ENCODE measurements at places on chromosomes 1 and 21. TPM values are rescaled to one million over a fixed set of nuclear protein-coding genes. Genes with fewer than 3 reads are reported as not detected.

DNA sequence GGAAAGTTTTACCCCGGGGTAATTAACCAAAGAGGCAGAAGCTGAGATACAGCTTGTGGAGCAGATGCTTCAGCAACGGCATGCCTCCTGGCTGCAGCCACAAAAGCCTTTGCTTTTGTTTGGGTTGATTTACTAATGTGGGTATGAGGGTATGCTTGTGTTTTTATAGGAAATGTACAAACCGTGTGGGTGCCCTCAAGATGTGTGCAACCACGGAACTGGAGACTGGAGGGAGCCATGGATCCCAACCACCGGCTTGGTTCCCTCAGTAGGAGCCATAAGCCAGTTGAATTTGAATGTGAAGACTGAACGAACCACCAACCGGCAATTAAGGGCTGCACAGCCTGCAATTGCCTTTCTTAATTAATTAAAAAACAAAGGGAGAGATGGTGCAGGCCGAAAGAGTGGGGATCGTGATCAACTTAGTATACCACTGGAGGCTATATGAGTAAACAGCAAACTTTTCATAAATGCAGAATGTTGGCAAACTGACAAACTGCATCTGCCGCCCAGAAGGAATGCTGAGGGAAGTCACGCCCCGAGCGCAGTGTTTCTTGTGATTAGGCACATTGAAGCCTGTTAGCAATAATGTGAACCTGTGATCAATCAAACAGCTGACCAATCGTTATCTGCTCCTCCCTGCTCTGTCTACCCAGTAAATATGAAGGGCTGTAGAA lies 104.1 kb downstream of the DISP1 start:
- no peak for DNase-seq

DNA sequence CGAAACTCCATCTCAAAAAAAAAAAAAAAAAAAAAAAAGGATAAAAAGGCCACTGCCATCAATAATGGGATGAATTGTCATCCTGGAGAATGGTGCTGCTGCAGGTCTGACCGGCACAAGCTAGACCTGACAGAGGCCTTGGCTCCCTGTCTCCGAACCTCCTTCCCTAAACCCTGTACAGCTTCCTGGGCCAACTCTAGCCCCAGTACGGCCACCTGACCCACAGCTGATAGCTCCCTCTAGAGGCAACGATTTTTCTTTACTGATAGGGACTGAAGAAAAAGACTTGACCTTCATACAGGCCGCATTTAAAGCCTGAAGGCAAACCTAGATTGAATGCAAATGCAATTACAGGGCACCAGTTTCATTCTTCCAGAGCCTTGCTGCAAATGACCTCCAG lies 30.7 kb downstream of the NOL9 start:
- DNase-seq = no peak

DNA sequence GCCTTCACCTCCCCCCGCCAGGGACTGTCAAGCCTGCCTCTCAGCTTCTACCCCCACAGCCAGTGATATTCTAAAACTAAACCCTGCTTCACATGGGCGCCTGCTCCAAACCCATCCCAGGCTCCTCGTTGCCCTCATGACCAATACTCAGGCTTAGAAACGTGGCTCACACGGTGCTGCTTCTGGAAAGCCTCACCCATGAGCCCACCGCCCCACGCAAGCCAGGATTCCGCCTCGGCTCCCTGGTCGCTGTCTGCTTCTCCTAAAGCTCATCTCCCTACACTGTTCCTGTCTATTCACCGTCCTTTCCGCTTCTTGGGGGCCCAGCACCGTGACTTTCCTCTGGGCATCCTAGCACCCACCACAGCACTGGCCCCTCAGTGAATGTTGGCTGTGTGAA lies 72.5 kb downstream of the NID1 start:
- no peak for DNase-seq

Gene THBS3
- total RNA-seq = 4.1 TPM

DNA sequence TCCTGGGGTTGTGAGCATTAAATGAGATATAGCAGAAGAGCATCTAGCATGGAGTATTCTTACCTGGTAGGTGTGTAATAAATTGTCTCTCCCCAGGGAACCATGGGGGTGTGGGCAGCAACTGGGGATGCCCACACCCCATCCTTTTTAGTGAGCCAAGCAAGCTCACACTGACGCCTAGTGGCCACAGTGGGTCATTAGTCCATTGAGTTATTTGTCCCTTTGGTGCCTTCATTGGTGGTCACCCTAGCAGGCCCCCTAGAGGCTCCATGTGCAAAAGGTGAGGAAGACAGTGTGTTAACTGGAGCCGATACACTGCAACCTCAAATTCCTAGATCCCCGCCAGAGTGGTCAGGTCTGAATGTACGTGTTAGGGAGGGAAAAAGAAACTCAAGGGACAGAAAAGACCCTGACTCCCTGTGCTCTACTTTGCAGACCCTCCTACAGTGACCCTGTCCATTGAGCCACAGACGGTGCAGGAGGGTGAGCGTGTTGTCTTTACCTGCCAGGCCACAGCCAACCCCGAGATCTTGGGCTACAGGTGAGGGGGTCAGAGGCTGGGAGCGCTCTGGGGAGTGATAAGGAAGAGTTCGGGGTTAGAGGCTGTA lies 93.3 kb upstream of the CD1D start:
- DNase-seq = no peak

- DNase-seq = no peak
These were observed 22.0 kb downstream of the GNAI3 start for GRCh38 chr1:109570414-109570813.

- DNase-seq = no peak
These were observed 33.4 kb upstream of the ATP5PO start for GRCh38 chr21:33948951-33949444.

Gene ELAPOR1
- total RNA-seq = 4.2 TPM

DNA sequence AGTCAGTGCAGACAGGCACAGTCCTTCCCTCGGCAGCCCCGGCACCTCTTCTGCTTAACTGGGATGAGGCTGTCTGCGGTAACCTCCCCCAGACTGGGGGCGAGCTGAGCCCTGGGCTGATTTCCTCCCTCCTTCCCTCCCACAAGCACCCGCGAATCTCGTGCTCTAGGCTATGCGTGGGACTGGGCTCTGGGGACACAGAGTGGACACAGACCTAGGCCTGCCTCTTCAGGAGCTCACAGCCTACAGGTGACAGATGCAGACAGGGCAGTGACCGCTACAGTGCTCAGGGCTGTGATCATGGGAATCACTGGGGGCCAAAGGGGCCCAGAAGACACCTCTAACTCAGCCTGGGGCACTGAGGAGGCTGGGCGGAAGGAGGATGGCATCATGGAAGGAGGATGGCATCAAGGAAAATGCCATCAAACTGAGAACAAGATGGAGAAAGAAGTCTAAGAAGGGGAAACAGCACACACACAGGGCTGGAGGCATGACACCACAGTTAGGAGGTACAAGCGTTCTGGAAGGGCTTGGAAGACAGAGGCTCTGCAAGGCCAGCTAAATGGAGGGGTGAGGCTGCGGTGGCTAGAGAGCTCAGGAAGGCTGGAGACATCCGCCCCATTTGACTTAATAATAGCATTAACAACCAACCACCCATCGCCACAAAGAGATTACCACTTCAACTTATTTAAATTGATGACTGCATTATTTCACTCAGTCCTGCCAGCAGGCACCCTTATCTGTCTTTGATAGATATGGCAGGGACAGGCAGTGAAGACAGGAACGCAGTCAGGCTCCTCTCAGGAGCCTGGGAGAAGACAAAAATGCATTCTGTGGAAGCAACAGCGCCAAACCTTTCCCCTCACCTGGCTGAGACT lies 4.2 kb downstream of the TTC39A start:
- DNase-seq = no peak

- no peak for DNase-seq
These were observed 275.4 kb upstream of the USP24 start for GRCh38 chr1:55490547-55490946.

DNA sequence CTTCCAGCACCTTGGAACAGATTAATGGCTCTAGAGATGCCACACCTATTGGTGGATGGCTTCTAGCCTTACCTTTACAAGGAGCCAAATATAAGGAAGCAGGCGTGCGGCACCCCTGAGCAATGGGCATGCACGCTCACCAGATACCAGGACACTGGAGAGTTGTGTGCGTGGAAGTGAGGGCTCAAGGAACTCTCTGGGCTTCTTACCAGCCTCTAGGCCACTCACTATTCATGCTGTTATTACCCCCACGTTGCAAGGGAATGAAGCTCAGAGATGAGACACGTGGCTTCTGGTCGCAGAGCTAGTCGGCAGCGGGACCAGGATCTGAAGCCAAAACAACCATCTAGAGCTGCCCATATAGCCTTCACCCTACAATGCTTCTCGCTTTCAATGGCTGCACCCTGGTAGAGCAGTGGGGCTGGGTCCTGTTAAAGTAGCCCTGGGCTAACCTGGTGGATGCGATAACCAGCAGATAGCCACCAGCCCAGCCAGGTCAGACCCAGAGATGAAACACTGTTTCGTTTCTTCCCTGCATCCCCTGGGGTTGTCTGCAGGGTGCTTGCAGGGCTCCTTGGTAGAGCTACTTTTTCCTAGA lies 396.4 kb upstream of the VAMP3 start:
- DNase-seq = no peak

DNA sequence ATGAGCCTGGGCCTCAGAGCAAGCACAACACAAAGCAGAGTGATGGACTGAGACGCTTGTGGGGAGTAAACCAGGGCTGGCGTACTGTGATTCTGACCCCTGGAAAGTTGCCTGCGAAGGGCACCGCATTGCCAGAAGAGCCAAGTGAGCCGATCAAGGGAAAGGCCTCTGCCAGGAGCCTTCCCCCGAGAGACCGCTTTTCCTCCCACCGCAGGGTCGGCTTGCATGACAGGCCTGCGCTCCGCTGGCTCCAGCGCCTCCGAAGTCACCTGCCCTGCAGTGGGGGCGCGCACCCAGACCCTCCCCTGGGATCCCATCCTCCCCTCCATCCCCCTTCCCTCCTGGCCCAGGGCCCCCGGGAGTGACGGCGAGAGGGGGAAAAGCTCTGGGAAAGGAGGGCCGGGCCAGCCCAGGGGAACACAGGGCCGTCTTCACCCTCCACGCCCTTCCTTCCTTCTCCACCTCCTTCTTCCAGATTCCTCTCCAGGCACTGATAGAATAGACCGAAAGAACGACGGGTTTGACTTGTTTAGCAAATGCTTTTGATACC lies 165.0 kb downstream of the TRIM33 start:
- DNase-seq = no peak

DNA sequence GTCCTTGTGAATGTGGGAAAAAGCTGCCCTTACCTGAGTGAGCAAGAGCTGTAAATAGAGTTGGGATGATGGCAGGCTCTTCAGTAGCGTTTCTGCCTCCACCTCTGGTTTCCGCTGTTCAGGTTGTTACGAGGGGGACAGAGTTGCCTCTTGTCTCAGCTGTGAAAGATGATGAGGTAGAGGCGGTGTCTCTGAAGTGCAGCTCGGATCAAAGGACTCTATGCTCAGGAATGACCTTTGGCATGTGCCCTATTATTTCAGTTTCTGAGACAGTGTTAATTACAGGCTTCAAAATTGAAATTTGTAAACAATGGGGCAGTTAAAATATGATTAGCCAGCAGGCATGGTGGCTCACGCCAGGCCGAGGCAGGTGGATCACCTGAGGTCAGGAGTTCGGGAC lies 70.3 kb downstream of the VPS26C start:
- no peak for DNase-seq

GRCh38 chr1:180237869-180238476 lies 7.9 kb downstream of the LHX4 start:
- DNase-seq = no peak

DNA sequence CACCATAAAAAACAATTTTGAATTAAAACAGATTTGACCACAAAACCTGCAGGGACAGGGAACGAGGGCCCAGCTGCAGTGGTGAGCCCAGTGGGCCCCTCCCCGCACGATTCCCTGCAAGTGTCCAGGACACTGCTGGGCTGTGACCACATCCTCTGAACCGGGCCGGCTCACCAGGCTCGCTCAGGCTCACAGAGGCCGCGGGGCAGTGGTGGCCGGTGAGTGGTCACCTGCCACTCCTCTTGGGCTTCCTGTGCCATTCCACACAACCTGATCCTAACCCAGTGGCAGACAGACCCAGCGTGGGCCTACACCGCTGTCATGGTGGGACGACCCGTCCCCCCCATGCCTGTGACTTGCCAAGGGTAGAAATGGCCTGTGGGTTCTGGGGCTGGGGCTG lies 36.5 kb upstream of the RIPK4 start:
- DNase-seq = no peak
